ENCODE measurements at places on chromosomes 4 and X. TPM values are rescaled to one million over a fixed set of nuclear protein-coding genes. Genes with fewer than 3 reads are reported as not detected.

GRCh38 chr4:125316401-125316790 is 1.6 kb downstream of the FAT4 start:
- DNase-seq: peak; percentile 35

DNA sequence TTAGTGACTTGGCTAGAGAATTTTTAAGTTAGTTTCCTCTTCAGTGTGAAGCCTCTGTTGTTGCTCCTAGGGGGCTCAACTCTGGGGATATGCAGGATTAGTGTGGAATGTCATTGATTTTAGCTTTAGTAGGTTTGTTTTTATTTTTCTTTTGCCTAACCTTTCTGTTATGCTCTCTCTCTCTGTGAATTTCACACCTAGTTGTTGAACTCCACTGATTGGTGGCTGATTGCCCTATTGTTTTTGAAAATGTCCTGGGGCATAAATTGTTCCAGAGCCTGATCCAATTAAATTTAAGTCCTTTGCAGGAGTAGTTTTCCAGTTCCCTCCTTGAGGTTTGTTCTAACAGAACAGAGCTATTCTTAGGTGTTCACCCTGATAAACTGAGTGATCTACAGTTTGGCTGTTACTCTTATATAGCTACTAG is 393.3 kb upstream of the CTSO start:
- DNase-seq: no peak

DNA sequence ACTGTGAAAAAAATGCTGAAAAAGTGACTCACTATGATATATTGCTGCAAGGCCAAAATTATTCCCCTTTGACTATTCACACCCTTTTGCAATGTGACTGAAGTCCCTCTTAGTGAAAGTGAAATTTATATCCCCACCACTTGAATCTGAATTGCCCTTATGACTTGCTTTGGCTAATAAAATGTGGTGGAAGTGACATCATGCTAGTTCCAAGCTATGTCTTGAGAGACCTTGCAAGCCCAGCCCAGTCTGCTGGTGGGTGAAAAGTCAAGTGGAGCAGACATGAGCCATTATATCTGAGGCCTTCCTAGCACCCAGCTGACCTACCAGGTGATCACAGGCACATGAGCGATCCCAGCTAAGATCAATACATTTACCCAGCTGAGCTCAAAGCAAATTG is 94.7 kb downstream of the LINC00632 start:
- no peak for DNase-seq

Gene COL4A5
- 65.5 TPM for total RNA-seq

- DNase-seq: peak; percentile 22
Observed at GRCh38 chr4:40986375-40986774, 228.0 kb downstream of the APBB2 start.

GRCh38 chr4:177100307-177100706 is 209.4 kb upstream of the NEIL3 start:
- no peak for DNase-seq

GRCh38 chr4:44553180-44553579 is 98.2 kb downstream of the YIPF7 start:
- no peak for DNase-seq

DNA sequence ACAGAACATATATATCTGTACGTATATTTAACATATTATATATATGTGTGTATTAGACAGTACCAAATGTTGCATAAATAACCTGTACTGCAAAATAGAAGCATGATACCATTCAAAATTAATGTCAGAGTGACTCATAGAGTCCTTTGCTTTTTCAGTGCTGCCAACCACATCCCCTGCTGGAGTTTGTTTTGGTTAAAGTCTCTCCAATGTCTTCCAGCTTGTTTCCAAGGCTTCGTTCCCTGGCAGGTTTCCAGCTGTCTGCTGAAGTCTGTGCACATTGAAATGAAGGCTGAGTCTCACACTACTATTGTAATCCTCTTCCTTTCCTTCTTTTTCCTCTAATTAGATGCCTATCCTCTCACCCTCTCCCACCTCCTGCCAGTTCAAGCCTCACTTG is 14.9 kb downstream of the NRK start:
- DNase-seq: peak; percentile 87

DNA sequence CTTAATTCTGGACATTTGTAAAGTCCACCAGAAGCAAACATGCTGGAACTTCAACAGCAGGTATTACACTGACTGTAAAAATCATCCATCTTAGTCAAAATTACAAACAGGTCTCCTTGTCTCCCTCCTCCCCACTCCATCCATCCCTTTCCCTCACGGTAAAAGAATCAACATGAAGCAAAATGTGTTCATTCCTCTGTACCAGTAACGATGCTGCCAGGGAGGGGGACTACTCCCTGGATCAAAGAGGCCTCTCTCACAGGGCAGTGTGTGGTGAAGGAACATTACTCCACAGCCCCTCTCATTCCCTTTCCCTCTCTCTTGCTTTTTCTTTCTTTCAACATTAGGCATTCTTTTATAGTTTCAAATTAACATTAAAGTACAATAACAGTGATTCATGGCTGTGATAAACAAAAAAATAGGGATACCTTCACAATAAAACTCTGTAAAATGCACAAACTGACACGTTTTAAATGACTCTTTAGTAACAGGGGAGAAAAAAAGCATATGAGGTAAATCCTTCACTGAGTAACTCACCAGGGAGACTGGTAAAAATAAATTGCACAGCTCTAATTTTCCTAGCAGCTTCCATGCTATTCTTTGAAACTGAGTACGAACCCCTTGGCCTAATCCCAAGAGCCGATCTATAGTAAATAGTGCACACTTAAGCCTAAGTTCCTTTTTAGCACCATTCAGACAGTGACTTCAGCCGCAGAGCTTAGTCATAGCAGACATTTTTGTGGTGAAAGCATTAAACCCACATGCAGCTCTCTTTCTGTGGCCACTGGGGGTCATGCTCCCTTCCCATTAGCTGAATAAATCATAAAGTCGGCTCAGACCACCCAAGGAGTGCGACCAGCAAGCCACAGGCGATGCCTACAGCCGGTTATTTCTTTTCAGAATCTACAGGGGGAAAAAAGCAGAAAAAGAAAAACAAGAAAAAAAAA is 215.6 kb upstream of the GYPA start:
- DNase-seq: peak; percentile 80

GRCh38 chrX:29762006-29762405 is 453.4 kb upstream of the MAGEB2 start:
- no peak for DNase-seq

Gene C4orf36
- 1.7 TPM for total RNA-seq

DNA sequence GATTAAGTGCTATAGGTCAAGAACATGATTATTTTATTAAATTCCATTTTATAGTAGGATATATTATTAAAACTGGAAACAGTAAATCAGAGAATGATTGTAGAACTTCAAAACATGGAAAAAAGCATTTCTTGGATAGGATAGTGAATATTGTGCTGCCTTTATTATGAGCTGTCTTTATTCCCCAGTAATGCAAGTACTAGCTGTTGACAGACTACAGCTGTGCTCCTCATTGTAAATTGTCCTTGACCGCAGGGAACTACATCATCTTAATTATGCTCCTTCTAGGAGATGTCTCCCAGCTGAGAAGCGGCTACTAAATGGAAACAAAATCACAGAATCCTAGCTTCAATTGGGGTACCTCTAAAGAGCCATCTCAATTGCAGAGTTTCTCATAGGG is 1457.2 kb upstream of the PCDH7 start:
- DNase-seq: no peak

Gene DRD5
- total RNA-seq: 1.1 TPM

GRCh38 chr4:91118597-91118996 is 991.4 kb downstream of the CCSER1 start:
- DNase-seq: no peak

DNA sequence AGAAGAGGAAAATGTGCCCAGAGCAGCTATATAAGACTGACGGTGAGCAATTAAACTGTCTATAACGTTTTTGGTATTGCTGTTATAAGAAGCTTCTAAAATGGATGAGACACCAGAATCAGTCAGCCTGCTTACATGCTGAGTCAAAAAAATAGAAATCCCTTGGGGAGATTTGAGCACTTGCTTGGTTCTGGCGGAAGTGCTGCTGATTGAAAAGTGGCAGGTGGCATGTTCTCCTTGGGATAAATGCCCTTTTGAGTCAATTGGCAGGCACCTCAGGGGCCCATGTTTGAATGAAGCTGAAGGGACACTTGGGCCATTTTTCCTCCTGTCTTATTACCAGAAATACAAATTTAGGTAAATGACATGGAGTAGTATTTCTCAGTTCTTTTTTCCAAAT is 148.7 kb downstream of the PTCHD1 start:
- DNase-seq: peak; percentile 22

GRCh38 chrX:126836186-126836585 is 16.7 kb downstream of the PRR32 start:
- no peak for DNase-seq

Gene ART3
- 28.1 TPM for total RNA-seq

Gene SFRP2
- total RNA-seq: 111 TPM

Gene HSFX4
- total RNA-seq: not detected

Gene SLC9B2
- 11.9 TPM for total RNA-seq

DNA sequence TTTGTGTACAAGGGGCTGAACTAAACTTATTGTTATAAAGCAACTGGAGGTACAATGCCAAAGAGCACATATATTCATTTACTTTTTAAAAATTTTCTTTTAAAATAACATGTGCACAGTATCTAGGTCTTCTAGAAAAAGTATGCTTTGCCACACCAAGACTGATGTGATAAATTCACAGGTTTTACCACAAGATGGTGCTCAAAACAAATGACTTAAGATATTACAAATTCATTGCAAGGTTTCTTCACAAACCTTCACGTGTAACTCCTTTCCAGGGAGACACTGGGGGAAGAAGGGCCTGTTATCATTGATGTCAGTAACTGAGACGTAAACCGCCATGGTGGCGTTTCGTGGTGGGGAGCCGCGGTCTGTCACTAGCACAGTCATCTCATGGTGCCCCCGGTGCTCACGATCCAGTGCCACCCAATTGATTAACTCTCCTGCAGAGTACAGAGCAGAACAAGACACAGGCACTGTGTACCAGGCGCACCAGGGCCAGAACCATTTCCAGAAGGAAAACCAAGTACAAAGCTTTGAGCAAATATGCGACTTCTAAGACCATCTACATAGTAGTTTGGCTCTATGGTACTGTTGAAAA is 162.2 kb downstream of the DCHS2 start:
- DNase-seq: peak; percentile 62

- DNase-seq: no peak
Observed at GRCh38 chrX:45986081-45986480, 559.1 kb downstream of the ZNF674 start.

DNA sequence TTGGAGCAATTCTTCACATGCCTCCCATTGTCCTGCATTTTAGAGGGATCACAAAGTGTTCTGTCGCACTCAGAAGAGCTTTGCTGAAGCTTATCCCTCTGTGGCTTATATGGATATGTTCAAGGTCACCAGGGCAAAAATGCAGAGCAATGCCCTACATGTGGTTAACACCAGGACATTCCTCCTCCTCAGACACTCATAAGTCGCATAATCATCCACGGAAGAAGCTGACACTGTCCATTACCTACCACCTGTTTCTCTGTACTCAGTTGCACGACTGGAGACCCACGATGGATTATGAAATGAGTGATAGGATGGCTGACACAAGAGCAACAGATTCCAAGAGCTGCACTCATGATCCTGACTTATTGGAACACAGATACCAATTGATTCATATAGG is 68.7 kb upstream of the PRDX4 start:
- DNase-seq: no peak

DNA sequence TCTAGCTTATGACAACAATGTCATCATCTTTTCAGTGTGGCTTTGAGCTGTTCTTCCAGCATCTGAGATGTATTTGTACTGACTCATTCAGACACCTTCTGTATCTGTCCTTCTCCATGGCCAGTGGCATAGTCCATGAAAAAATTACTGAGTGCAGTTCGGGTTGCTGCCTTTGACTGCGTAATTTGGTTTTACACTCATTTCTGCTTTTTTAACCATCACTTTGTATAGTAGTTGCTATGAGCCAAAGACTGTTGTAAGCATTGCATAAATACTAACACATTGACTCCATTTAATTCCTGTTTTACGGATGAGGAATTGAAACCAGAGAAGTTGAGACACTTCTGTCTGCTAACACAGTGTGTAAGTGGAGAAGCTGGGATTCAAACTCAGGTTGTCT is 190.7 kb upstream of the MID1 start:
- no peak for DNase-seq

GRCh38 chr4:87749883-87750282 is 49.5 kb upstream of the IBSP start:
- DNase-seq: no peak

Gene IGFBP7
- 201 TPM for total RNA-seq

DNA sequence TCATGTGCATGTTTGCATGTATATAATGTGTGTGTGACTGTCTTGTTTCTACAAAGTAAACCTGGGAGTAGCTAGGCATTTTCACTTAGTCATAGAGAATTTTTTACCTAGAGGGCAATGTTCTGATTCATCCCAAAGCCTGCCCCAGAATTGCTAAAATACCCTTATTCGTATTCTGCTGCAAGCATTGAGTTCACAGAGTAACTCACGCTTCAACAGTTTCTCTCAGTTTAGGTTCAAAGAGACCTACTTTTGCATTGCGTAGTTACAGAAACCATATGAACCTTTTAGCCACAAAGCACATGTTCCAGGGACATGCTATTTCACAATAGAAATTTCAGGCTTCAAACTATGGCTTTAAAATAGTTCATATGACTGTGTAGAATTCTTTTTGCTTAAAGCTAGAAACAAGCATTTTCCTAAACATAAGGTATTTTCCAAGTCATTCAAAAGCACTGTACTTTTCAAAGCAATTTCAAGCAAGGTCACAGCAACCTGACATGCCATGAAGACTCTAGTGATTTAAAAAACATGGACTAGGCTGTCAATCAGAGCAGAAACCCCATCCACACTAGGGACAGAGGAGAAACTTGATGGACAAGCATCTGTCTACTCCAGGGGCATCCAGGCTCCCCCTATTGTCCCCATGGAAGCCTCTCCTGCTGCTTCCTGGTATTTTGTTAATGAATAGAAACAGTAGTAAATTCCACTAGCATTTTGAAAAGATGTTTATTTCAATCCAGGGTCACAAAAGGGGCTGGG is 81.5 kb upstream of the MAPK10 start:
- no peak for DNase-seq

Gene KLHL2
- total RNA-seq: 24.3 TPM

DNA sequence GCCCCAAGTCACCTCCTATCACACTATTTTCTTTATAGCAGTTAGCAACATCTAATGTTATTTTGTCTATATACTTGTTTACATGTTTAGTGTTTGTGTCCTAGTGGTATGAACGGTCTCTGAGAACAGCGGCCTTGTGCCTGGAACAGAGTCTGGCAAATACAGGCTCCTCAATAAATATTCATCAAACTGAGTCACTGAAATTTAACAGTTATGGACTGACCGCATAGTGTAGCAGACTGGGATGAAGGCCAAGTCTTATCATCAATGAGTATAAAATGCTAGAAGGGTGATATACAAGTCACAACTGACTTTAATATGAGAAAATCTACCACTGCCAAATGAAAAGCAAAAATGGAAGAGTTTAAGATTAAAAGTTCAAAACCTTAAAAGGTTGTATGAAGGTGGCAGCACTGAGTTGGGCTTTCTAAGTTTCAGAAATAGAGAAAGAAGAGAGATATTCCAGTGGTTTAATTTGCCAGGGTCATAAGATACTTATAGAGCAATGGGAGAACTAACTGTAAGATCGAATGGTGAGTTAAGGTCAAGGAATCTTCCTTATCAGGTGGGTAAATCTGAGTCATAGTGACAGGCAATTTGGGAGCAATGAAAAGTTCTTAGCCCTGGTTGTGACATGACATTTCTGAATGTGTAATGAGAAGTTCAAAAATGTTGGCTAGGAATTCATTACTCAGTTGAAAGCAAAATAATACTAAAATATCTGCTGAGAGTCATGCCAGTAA is 34.9 kb downstream of the ELOVL6 start:
- no peak for DNase-seq
